ENCODE measurements at places on chromosomes 7 and 10. TPM values are rescaled to one million over a fixed set of nuclear protein-coding genes. Genes with fewer than 3 reads are reported as not detected.
A peak's percentile ranks its signal among the peaks of the same experiment; 100 is the strongest.

- H3K27me3 ChIP-seq: no peaks in the 10 kb centered on the region
- peak overlapping the region; percentile 32 for H3K27ac ChIP-seq
- H3K4me1 ChIP-seq: no peaks in the 10 kb centered on the region
These were observed 201.5 kb downstream of the LRMDA start for GRCh38 chr10:75632805-75633462.

DNA sequence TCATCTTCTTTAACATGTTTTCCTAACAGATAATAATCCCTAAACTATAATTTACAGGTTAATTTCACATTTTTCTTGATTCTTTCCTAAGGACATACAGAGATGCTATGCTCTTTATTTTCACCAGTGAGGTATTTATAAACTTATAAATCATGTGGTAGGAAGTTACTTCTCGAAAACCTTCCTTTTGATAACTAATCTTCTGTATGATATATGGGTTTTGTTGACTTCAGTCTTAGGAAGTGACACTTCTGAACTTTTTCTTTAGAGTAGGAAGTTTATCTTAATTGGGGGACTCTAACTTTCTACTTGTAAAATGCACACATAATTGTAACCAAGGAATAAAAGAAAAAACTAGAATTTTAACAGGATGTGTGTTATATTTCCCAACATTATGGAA is 9.8 kb upstream of the PNPLA8 start:
- no peaks in the 10 kb centered on the region for H3K4me1 ChIP-seq
- no peaks in the 10 kb centered on the region for H3K27me3 ChIP-seq
- H3K27ac ChIP-seq: no peak overlapping the region
- H3K4me3 ChIP-seq: no peak overlapping the region
- no peaks in the 10 kb centered on the region for H3K36me3 ChIP-seq

The C10orf53 gene
- total RNA-seq: not detected

GRCh38 chr7:73960548-73960947 is 67.4 kb upstream of the ELN start:
- no peak overlapping the region for H3K4me3 ChIP-seq
- no peak overlapping the region for H3K27ac ChIP-seq
- H3K27me3 ChIP-seq: no peaks in the 10 kb centered on the region
- no peak for DNase-seq

DNA sequence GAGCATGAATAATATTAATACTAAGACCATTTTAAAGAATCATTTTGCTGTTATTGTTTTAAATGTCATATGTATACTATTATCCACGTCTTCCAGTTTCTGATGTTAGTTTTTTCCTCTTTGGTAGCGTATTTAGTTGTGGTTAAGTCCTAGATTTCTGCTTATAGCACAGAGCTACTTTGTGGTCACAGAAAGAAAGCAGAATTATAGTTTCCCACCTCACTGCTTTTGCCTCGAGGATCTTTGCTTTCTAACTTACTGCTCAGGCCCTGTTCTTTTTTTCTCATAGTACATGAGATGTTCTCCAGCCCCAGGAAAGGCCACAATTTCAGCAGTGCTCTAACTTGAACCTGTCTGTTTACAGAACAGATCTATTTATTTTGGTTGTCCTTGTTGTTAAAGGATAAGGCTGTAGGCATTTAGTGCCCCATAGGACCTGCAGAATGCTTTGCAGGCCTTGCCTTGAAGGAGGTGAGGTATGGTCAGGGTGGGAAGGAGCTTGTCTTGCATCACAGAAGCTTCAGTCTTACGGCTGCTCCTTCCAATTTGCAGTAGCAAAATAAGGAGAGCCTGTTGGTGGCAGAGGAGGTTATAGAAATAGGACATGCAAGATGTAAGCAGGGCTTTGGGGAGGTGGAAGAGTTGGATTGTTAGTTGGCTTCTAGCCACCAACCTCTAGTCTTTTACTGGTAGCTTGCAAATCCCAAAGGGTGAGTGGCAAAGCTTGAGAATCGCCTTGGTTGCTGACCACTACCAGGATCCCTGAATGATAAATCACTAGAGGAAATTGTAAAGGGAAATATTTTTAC is 129.1 kb downstream of the LRRC4 start:
- H3K4me1 ChIP-seq: no peaks in the 10 kb centered on the region
- H3K4me3 ChIP-seq: no peak overlapping the region
- H3K36me3 ChIP-seq: no peaks in the 10 kb centered on the region
- DNase-seq: no peak
- no peak overlapping the region for H3K27ac ChIP-seq

The LRRC17 gene
- total RNA-seq: 5.5 TPM

DNA sequence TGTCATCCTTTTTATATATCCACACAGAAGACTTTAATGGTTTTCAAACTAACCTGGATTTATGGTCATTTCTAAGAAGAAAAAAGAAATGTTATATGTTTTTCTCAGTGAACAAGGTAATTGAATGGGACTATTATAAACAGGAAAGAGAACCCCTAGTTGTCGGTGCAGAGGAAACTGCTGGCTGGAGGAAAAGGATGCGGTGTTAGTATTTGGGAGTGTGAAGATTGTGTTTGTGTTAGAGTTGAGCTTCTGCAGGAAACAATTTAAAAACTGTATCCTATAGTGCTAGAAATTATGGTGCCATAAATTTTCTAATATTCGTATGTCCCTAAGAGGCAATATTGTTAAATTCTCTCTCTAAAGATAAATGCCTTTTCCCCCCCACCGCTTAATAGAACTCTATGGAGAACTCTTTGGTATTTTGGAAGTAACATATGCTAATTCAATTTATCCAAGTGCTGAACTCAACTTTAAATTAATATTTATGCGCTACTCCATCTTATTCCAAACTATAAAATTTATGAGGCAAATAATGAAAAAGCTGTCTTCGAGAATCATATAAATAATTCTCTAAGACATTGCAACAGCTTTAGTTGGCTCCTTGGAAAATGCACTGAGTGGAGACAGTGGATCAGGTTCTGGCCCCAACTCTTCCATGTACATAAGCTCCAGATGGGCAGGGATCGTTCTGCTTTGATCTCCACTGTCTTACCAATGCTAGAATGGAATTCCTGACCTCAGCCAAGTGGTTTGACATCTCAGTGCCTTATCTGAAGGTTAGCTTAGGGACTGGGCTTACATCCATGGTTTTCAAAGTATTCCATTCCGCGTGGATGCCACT is 5.6 kb downstream of the BZW2 start:
- no peak for DNase-seq
- H3K27ac ChIP-seq: no peak overlapping the region
- peaks cover 12% of the 10 kb centered on the region for H3K4me1 ChIP-seq
- no peaks in the 10 kb centered on the region for H3K27me3 ChIP-seq
- H3K4me3 ChIP-seq: no peak overlapping the region

The COBL gene
- total RNA-seq: 6.8 TPM

GRCh38 chr10:95941115-95941514 is 33.3 kb downstream of the CC2D2B start:
- no peaks in the 10 kb centered on the region for H3K27me3 ChIP-seq
- no peaks in the 10 kb centered on the region for H3K4me1 ChIP-seq
- no peak for DNase-seq

DNA sequence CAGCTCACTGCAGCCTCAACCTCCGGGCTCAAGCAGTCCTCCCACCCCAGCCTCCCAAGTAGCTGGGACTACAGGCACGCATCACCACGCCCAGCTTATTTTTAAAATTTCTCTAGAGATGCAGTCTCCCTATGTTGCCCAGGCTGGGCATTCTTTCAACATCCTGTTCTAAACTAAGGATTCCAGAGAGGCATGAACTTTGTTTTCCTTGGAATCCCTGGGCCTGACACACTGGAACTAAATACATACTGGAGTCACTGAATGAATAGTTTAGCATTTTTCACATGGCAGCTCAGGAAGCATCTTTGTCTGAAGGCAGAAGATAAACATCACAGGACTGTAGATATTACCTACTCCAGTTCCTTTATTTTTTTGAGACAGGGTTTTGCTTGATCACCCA is 108.7 kb downstream of the ITIH5 start:
- peaks cover 58% of the 10 kb centered on the region for H3K4me1 ChIP-seq
- no peak for DNase-seq
- H3K27me3 ChIP-seq: no peaks in the 10 kb centered on the region
- no peak overlapping the region for H3K27ac ChIP-seq
- no peak overlapping the region for H3K4me3 ChIP-seq
- no peaks in the 10 kb centered on the region for H3K36me3 ChIP-seq

- no peak overlapping the region for H3K27ac ChIP-seq
- H3K4me3 ChIP-seq: no peak overlapping the region
- no peak for DNase-seq
- H3K4me1 ChIP-seq: no peaks in the 10 kb centered on the region
- no peaks in the 10 kb centered on the region for H3K36me3 ChIP-seq
These were observed 180.8 kb downstream of the SFMBT2 start for GRCh38 chr10:7230036-7230435.

All from sigmoid colon (tissue), 7 donors.